MV-4-11 (cell line): ENCODE measurements at places on chromosomes 11 and 22.
A peak's percentile ranks its signal among the peaks of the same experiment; 100 is the strongest.

DNA sequence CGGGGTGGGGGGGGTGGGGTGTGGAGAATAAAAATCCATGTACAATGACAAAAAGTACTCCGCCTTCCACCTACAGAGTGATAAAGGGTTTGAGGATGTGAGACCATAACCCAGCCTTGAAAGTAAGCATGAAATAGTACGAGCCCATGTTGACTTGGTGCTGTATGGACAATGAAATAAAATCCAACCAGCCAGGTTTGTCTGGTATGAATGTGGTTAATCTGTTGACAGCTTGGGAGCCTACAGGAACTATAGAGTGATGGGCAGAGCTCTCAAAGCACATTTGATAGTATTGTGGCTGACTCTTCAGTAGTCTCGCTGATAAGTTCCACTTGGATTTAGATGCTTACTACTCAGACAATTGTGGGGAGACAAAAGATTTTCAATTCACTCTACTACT lies 48.8 kb upstream of the CD44 start:
- DNase-seq: no peak

DNA sequence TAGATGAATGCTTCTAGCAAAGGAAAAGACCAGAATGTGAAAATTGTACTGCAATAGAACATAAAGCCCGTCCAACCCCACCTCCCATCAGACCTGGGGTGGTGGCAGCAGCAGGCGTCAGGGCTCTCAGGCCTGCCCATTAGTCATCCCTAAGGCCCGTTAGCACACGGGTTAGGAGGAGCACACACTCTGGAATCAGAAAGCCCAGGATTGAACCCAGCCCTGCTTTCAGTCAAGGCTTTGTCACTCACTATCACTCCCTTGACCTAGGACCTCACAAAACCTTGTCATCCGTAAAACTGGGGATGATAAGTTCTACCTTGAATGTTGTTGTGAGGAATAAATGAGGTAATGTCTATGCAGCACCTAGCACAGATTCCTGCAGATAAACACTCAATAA lies 26.9 kb downstream of the MICAL3 start:
- DNase-seq: no peak

GRCh38 chr11:77377734-77378133 lies 76.2 kb upstream of the GDPD4 start:
- no peak for DNase-seq

DNA sequence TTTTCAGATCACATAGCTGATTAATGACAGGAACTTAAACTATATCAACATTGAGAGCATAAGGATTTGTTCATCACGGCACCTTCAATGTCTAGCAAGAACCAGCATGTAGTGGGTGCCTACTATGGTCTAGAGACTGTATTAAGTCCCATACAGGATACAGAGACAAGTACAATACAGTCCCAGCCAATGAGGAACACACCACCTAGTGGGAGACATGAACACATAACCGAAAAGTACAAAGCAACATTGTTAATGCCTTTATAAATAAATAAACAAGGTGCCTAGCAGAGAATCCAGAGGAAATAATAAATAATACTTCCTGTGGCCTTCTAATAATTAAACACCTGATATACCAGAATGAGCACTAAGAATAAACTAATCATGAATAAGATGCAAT lies 87.7 kb upstream of the OPCML start:
- DNase-seq: peak; percentile 33

DNA sequence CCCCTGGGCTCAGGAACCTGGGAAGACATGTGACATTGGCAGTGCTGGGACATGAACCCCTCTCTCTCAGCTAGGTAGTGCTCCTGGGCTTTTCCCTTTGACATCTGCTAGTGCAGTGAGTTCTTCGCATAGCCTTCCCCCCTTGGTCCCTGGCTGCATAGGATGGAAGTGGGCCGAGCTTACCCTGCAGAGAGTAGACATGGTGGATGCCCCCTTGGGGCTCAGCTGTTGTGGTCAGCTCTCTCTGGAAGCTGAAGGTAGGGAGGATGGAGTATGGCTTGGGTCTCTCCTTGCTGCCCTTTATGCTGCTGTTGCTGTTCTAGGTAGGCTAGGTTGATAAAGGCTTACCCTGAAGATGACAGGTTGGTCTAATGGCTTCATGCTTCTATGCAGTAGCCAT lies 92.1 kb downstream of the ZBTB16 start:
- DNase-seq: no peak

DNA sequence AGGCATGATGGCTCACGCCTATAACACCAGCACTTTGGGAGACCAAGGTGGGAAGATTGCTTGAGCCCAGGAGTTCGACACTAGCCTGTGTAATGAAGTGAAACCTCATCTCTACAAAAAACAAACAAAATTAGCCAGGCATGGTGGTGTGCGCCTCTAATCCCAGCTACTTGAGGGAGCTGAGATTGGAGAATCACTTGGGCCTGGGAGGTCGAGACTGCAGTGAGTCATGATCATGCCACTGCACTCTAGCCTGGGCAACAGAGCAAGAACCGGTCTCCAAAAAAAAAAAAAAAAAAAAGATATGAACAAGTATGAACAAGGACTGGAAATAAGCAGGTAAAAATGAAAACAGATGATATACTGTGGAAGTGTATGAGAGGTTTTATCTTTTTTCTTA lies 54.1 kb upstream of the SOX6 start:
- DNase-seq: no peak

GRCh38 chr22:44409211-44409973 lies 88.6 kb downstream of the RTL6 start:
- DNase-seq: no peak

DNA sequence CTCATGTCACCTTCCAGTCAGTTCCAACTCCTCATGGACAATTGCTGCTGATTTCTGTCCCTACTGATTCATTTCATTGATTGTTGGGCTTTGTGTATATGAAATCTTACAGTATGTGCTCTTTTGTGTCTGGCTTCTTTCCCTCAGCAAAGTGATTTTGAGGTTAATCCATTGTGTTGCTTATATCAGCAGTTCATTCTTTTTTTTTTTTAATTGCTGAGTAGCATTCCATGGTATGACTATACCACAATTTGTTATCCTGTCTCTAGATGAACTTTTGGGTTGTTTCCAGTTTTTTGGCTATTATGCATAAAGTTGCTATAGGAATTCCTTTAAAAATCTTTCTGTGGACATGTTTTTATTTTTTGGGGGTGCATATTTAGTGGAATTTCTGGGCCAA lies 59.9 kb downstream of the NXPE1 start:
- no peak for DNase-seq

GRCh38 chr11:34395916-34396550 lies 38.2 kb upstream of the ABTB2 start:
- peak; percentile 83 for DNase-seq

GRCh38 chr22:17576470-17576869 lies 13.2 kb downstream of the SLC25A18 start:
- DNase-seq: no peak

DNA sequence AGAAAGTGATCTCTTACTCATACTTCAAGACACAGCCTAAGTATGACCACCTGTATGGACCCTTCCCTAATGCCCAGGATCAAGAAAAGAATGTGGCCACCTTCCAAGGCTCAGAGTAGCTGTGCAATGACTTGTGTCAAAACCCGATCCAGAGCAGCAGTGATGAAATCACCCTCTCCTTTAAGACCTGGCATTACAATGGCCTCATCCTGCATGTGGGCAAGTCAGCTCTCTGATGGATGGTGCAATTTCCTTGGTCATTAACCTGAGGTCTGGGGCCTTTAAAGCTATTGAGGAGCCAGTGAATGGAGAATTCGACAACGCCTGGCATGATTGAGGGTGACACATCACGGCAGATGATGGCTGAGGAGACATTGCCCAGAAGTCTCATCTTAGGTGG lies 9.1 kb upstream of the TUBA8 start:
- DNase-seq: peak; percentile 46

DNA sequence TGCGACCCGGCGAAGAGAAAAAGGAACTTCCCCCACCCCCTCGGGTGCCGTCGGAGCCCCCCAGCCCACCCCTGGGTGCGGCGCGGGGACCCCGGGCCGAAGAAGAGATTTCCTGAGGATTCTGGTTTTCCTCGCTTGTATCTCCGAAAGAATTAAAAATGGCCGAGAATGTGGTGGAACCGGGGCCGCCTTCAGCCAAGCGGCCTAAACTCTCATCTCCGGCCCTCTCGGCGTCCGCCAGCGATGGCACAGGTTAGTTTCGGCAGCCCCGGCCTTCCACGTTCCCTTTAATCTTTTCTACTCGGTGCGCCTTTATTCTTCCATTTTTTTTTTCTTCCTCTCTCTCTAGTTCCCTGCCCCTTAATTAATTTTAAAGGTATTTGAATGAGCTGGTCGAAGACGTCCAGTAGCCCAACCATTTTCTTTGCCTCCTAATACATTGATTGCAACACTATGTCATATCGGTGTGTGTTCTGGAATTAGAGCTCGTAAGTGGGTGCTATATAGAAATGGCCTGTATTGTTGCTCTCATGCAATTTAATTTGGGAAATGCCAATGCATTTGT lies 537 bp downstream of the EP300 start:
- no peak for DNase-seq

DNA sequence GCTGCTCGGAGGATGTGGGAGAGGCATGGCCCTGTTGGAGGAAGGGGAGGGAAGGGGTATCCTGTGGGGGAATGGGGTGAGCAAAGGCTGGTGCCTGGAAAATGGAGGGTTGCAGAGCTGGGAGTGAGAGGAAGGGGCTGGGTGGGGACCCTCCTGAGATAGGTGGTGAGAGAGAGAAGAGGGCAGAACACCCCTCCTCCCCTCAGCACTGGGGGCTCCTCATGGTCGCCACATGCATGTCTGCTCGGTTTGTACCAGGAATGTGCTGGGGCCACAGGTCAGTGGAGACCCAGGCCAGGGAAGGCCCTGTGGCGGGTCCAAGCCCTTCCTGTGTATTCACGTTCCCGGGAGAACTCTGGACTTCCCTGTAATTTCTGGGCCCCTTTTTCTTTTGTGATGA lies 27.8 kb upstream of the ACR start:
- DNase-seq: no peak

GRCh38 chr22:29348041-29348440 lies 32.5 kb upstream of the RASL10A start:
- no peak for DNase-seq

DNA sequence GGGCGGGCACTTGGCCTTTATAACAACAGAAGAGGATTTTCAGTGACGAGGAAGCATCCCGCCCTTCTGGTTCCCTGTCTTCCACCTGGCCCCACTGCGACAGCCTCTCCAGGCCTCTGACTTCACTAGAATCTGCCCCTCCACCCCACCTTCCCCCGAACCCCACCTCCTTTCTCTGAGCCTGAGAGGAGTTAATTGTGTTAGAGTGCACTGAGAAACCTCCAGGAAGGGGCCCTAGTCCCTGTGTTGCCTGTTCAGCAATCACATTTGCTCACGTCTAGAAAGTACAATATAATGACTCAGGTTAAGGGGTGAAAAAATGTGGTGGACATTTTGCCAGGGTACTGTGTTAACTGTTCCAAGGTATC lies 38.8 kb downstream of the PTPRJ start:
- no peak for DNase-seq

DNA sequence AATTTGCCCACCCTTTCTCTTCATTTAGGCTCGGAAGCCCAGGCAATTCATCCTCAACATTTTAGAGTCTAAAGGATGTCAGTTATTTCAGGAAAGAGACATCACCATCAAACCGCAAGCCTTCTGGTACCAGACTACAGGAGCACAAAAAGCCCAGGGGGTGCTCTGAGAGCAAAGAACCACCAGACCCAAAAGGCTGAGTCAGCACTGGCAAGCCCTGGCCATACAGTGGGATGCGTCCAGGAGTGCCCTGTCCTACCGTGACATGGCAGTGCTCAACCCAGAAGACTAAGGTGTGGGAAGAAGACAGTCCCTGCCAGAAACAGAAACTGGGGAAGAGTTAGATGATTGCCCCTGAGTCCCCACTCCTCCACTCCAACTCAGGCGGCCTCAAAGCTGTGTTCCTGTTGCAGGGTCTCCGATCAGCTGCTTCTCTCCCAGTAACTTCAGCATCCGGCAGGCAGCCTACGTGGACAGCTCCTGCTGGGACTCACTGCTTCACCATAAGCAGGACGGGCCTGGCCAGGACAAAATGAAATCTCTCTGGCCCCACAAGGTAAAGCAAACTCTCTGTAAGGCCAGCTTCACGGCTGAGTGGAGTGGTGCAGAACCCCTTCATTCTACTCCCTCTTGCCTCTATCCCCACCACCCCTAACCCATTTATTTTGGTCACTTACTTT lies 1.5 kb downstream of the PANX3 start:
- DNase-seq: no peak

DNA sequence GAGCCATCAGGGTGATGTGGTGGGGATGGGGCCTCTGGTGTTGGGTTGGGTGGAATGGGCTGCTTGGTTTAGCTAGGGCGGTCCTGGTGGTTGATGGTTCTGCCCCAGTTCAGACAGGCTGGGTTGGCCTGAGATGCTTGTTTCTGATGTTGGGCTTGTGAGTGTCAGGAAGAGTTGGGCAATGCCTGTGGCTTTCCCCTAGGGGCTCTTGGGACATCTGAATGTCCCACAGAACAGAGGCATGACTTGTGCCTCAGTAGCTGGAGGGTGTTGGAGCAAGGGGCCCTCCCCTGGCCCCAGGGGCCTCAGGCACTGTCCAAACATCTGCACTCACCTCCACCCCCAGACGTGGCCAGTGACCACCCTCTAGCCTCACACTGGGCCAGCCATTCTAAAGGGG lies 14.0 kb upstream of the CTSD start:
- DNase-seq: peak; percentile 72

- no peak for DNase-seq
Measured at GRCh38 chr22:17349172-17349571, 20.1 kb upstream of the CECR2 start.

DNA sequence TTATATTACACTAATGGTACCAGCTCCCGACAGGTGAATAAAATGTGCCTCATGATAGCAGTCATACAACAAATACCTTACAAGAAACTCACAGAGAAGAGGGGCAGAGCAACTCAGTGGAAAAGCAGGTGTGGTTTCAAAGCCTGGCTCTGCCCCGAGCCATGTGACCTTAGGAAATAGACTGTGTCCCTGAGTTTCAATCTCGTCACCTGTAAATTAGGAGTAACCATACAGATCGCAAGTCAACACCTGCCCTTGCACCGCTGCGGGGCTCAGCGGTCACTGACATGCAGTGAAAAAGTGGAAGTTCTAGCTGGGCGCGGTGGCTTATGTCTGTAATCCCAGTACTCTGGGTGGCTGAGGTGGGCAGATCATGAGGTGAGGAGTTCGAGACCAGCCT lies 11.9 kb upstream of the MRTFA start:
- no peak for DNase-seq

DNA sequence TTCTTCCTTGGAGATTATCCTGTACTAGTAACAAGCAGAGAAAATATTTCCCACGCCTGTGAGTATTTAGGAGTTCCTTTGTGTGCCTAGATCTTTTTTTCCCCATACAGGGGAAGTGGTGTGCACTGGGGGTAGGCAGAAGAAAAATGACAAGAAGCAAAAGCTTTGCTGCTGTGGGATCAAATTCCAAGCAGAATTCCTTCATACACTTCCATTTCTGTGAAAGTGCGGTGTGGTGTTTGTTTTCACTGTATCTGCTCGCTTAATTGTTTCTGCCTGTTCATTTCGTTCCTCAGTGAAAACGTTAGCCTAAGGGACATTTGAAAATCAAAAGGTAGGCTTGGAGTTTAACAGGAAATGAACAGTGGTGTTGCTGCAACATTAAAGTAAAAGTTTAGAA lies 47.9 kb downstream of the BLID start:
- no peak for DNase-seq
